ENCODE measurements at places on chromosomes 6 and 20.

DNA sequence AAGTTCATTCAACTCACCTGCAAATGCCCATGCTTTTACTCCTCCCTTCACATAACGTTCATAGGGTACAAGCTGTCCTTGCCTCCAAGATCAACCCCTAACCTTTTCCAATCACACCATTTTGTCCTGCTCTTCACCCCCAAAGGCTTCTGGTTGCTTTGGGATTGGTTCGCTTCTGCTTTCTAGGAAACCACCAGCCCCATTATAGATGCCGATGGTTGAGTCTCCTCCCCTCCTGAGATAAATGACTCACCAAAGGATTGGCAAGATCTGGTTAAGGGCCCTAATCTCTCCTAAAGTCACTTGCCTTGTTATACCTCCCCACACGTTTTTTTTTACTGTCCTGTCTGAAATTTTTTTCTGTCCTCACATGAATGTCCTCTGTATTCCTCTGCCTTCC is 311.4 kb downstream of the HACE1 start:
- DNase-seq, result no peak

- no peak for DNase-seq
Measured at GRCh38 chr20:11229772-11230171, 556.0 kb upstream of the JAG1 start.

DNA sequence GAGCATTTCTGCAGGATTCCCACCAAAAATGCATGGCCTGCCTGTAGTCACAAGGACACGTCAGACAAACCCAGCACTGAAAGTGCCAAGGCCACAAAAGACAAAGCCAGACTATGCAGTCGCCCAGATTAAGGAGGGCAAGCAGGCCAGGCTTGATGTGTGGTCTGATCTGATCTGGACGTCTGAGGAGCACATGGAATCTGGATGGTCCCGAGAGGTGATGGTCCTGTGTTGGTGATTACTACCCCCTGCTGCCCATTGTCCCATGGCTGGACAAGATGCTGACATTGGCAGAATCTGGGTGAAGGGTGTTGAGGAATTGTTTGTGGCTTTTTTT is 17.1 kb downstream of the NPEPL1 start:
- DNase-seq, result no peak

DNA sequence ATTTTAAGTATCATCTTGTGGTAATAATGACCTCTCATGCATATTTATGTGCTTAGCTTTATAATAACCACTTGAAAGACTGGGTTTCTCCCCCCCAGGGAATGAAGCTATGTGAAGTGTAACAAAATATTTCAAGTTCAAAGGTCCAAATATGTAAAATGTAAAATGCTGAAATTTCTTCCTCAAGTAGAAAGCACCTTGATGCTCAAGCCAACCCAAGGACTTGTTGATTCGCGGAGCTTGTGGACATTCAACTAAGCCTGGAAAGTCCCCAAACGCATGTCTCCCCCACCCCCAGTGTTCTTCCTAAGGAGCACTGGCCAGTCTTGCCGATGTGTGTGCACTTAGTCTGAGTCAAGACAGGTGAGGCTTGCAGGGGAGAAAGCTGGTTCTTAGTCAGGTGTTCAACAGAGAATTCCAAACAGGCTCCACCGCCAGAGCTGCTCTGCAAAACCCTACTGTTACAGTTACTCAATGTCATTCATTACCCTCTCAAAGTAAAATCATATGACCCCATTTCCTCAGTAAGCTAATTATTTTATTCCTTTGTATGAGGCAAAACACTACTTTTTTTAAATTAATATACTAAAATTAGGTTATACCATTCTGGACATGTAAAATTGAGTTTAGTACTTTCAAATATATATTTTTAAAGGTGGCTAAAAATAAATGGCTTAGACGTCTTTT is 46.9 kb upstream of the QKI start:
- no peak for DNase-seq

GRCh38 chr20:21971436-21971835 is 266.0 kb downstream of the PAX1 start:
- DNase-seq, result no peak

DNA sequence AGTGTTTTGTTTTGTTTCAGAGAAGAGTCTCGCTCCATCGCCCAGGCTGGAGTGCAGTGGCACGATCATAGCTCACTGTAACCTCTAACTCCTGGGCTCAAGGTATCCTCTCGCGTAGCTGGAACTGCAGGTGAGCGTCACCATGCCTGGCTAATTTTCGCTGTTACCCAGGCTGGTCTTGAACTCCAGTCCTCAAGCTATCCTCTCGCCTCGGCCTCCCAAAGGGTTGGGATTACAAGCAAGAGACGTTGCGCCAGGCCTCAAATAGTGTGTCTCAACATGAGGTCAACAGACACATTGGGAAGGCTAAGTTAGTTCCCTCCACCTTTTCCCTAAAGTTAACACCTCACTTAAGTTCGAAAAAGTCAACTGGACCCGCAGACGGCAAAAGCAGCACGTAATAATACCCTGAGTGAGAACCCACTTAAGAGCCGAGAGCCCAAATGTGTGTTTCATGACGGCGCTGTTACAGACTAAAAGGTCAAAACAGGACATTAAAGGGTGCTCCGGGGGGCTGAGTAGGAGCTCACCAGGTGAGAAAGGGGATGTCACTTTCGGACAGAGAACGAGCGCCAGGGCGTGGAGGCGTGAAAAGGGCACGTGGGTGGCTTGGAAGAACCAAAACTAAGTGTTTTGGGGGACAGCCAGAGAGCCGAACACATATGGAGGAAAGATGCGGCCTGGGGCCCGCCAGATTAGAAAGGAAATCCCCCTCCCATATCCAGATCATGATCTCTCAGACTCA is 499 bp downstream of the TTI1 start:
- DNase-seq, result peak; percentile 42

All from hypothalamus (tissue), 51 donors.